ENCODE measurements at places on chromosomes 1 and 21.

- no peak for DNase-seq
Observed at GRCh38 chr1:155086856-155087535, 8.4 kb downstream of the EFNA3 start.

GRCh38 chr1:63618011-63618410 lies 24.8 kb downstream of the PGM1 start:
- DNase-seq, result no peak

DNA sequence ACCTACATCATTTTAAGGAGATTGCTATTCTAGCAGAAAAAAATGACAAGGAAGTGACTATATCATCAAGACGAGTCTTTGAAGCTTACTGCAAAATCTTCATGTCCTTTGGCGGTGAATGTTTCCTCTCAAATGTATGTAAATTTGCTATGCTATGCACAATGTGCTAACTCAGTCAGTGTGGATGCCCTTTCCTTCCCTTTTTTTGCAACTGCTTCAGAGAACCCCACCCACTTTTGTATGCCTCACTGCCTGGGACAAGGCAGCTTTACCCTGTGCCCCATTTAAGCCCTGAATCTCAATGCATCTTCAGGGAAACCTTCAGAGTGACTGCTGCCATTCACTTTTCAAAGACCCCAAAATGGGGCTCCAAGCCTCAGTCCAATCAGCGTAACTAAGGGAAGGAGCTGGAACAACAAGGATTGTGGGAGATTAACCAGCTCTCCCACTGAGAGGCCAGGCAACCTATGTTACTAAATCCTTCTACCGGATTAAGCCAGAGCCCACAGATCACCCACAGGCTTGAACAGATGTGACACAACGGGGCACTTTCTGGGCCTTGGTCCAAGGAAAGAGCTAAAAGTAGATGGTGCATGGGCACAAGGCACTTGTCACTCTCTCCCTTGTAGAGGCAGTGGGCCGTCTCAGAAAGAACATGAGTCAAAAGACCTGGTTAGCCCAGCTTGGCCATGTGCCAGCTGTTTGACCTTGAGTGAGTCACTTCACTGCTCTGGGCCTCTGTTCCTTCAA lies 154.4 kb downstream of the PLPP3 start:
- peak; percentile 82 for DNase-seq

- DNase-seq, result no peak
Observed at GRCh38 chr1:186799689-186800054, 29.1 kb upstream of the PLA2G4A start.

- no peak for DNase-seq
Observed at GRCh38 chr1:41359211-41360073, 1.8 kb upstream of the FOXO6 start.

DNA sequence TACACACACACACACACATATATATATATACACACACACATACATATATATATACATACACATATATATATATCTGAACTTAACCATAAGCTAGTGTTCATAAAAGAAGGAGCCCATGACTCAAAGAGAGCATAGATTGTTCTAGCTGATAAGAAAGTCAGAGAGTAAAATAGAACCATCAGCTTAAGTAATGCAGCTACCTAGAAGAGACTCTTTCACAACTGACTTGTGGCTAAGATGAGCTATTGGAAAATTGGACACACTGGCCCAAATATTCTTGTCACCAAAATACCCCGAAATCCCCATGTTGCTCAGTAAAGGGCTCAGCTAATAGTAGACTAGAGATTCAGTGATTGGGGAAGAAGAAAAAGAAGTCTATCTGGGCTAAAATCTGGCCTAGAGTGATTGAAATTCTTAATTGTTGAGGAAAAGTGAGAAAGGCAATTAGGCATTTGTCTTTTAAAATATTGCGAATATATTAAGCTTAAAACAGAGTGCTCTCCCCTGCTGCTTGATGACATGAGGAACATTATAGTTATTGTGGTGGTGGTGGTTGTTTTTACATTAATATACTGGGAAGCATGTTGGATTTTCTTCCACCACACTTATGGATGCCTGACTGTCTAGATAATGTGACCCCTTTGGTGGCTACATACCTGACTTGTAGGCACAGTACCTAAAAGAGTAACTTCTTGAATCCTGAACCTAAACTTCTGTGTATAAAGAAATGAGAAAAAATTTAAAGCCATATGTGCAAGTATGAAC lies 6.3 kb downstream of the SLAMF1 start:
- DNase-seq, result no peak

GRCh38 chr1:204335533-204335932 lies 24.2 kb downstream of the PLEKHA6 start:
- DNase-seq, result no peak

- DNase-seq, result no peak
Observed at GRCh38 chr1:195979646-195980045, 628.6 kb downstream of the KCNT2 start.

GRCh38 chr1:235130766-235131270 lies 2.2 kb upstream of the TOMM20 start:
- no peak for DNase-seq

DNA sequence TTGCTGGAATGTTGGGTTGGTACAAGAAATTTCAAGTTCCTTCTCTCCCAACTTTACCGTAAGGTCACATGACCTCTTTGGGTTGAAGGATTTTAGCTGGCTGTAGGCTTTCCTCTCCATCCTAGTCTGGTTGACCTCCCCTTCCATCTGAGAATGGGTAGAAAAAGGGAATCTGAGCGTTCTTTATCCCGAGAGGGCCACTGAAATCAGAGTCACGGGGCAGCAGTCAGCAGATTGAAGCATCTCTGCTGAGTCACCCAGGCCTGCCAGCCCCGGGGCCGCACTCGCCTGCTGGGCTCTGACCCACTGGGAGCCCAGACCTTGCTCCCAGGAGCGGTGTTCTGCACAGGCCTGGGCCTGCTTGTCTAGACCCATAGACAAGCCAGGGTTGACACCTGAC lies 31.0 kb downstream of the TMCC2 start:
- no peak for DNase-seq

GRCh38 chr1:186849271-186849671 lies 20.5 kb downstream of the PLA2G4A start:
- no peak for DNase-seq

- DNase-seq, result no peak
Observed at GRCh38 chr1:153141377-153141776, 9.3 kb downstream of the SPRR2G start.

DNA sequence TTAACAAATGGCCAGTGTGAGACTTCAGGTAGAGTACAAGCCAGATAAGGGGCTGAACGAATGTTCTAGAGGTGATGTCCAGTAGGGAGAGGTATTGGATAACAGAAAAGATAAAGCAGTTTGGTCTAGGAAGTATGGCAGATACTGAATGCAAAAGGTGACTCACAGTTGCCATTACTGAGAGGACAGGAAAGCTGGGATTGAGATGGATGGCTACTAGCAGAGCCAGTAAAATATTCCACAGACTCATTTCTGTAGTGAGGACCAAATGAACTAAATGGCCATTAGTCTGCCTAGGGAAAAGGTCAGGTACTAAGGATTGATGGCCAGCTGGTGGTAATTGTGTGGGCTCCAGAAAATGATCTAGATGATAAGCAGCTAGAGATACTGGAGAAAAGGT lies 11.5 kb downstream of the MACO1 start:
- no peak for DNase-seq

- no peak for DNase-seq
Observed at GRCh38 chr21:25557180-25557579, 50.1 kb downstream of the MRPL39 start.

GRCh38 chr21:31276663-31277062 lies 67.4 kb downstream of the TIAM1 start:
- DNase-seq, result no peak

DNA sequence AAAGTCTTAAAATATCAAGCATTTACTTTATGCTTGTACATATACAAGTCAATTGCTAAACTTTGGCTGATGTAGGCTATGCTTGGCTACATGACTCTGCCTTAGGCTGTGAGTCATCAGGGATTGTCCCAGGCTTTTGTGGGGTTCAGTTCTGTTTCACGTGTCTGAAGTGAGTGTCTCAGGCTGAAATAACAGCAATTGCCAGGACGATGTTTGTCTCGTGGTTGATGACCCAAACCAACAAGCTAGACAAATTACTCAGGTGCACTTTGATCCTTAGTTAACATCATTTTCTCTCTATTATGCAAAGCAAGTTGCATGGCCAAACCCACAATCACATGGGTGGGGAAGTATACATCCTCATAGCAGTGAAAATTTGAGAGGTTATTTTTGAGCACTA lies 410.1 kb downstream of the BRINP3 start:
- DNase-seq, result no peak

DNA sequence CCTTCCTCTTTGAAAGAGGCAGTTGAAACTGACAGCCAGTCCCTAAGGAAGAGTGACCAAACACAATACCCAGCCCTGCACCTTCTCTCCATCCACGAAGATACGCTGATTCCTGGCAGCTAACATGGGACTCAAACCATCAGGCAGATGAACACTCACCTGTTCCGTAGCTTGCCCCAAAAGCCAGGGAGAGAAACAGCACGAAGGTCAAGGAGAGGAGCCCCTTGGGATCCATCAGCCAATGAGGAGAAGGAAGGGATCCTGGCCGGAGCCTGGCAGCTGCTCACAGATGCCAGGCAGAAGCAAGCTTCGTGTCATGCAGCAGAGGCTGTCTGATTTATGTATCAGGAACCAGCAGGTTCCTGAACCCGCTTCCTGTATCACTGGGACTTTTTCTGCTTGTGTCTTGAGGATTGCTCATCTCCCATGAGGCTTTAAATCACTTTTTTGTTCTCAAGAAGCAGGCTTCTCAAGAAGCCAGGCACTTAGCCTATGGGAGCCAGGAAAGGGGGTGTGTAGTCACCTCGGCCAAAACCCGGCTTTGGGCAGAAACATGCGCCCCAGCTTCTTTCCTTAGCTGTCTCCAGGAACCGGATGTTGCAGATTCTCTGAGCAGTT lies at the start of gene SLAMF1:
SLAMF1 (minus strand) TSS at position 334 of the 618 bp plus-strand sequence; CDS start at position 235, 99 bp downstream.
- DNase-seq, result no peak

All from NCI-H2029 (cell line).